ENCODE measurements at places on chromosomes 5 and 9.

DNA sequence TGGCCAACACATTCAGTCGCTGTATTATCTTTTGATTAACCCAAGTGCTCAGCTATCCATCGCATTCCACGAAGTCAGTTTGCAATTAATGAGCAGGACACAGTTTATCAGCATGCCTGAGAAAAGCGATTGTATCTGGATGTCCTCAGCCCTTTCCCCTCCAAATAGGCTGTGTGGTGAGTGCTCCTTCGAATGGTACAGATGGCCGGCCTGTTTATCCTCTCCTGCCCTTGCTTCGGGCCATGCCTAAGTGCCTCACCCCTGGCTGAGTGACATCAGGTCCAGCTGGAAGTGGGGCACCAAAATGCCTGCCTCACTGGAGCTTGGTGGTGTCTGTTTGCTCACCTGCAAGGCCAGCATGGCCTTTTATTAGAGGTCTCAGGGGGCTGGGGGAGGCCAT, 317.3 kb downstream of the GADD45G start:
- DNase-seq = no peak

DNA sequence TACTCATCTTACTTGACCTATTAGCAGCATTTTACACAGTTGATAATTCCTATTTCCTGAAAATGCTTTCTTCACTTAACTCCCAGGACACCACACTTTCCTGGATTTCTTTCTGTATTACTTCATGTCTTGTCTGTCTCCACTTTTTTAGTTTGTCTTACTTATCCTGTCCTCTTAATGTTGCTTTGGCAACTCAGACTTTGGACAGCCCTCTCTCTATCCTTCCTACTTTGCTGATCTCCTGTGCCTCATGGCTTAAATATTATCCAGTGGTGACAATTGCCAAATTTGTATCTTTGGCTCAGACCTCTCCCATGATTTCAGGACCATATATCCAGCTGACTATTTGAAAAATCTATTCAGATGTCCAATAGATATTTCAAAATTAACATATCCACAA, 39.8 kb upstream of the NUDT12 start:
- no peak for DNase-seq

- DNase-seq = no peak
These were observed at the start of gene FIBCD1 for GRCh38 chr9:130938652-130939404. Gene FIBCD1, minus strand, starts transcription at chr9:130939247. Its CDS starts 640 bp downstream, at chr9:130938607.

DNA sequence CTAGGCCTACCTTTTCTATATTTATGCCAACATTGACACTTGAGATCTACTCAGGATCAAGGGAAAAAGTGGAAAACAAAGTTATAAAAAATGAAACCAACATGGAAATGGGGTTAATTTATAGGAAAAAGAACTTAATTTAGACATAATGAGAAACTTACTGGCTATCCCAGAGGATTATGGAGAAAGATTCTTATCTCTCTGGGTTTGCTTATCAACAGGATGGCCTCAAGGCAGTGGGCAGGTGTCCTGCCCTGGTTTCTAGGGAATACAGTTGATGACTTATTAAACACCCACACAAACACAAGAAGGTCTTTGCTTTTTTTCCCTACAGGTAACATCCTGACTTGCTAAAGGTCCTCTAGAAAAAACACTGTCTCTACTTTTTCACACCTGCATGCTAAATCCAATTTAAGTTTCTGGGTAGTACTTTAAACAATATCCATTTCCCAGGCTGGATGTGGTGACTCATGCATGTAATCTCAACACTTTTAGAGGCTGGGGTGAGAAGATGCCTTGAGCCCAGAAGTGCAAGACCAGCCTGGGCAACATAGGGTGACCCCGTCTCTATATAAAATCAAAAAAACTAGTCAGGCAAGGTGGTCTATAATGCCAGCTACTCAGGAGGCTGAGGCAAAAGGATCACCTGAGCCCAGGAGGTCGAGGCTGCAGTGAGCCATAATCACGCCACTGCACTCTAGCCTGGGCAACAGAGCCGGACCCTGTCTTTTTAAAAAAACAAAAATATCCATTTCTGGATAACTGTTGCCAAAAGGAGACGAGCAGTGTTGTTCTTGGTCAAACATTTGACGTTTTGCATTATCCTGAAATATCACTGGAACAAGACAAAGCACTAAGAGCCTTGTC, 6.6 kb upstream of the ZNF608 start:
- DNase-seq = no peak

- no peak for DNase-seq
These were observed 11.8 kb downstream of the RMI1 start for GRCh38 chr9:83992407-83992806.

GRCh38 chr5:180593446-180594206, 2.3 kb upstream of the SCGB3A1 start:
- DNase-seq = no peak

GRCh38 chr5:158755986-158756385, 343.7 kb downstream of the EBF1 start:
- DNase-seq = no peak

DNA sequence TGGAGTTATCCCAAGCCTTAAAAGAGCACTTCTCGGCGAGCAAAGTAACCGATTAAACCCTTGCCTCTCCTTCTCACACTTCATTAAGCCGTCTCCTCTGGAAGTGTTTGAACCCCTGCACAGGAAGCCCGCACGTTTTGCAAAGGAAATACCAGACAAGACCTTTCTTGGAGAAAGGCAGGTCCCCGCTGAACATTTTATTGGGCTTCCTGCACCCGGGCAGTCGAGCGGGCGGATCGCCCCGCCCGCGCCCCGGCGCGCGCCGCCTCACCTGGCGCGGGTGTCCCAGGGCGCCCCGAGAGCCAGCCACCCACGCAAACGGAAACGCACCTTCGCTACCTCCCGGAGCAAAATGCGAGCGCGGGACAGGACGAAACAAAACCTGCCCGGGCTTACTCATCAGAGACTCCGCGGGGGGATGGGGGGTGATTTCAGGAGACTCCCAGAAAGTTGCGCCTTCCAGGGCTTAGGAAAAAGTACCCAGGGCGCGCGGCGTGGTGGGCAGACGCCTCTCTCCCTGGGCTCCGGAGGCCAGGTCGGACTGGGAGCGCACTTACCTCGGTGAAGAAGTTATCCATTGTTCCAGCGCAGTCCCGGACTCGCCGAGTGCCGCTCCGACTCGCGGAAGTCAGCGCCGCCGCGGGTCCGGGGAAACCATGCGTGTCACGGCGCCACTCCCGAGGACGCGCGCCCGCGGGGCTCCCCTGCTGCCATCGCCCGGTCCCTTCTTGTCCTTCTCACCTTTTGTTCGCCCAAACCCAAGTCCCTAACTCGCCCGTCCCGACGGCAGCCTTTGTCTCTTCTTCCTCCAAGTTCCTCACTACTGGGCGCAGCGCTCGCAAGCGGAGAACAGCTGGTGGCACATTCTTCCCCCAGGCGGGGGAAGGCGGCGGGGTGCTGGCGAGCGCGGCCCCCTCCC, 598 bp downstream of the MYO10 start:
- no peak for DNase-seq

DNA sequence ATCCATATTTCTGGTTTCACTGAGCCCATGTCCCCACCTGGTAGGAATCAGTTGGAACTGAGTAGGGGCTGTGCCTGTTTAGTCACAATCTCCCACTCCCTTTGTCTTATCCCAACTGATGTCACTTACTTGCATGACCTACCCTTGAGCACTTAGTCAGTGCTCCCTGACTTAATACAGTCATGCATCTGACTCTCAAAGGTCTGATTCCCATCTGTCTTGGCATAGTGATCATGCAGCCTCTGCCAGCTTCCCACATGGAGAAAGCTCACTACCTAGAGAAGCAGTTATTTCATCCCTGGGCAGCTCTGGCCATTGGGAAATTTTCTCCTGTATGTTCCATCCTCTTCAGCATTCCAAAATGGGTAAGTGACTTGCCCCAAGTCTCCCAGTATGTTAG, 24.8 kb downstream of the ABLIM3 start:
- no peak for DNase-seq

GRCh38 chr9:87516222-87516925, 18.7 kb downstream of the DAPK1 start:
- DNase-seq = peak; percentile 55

DNA sequence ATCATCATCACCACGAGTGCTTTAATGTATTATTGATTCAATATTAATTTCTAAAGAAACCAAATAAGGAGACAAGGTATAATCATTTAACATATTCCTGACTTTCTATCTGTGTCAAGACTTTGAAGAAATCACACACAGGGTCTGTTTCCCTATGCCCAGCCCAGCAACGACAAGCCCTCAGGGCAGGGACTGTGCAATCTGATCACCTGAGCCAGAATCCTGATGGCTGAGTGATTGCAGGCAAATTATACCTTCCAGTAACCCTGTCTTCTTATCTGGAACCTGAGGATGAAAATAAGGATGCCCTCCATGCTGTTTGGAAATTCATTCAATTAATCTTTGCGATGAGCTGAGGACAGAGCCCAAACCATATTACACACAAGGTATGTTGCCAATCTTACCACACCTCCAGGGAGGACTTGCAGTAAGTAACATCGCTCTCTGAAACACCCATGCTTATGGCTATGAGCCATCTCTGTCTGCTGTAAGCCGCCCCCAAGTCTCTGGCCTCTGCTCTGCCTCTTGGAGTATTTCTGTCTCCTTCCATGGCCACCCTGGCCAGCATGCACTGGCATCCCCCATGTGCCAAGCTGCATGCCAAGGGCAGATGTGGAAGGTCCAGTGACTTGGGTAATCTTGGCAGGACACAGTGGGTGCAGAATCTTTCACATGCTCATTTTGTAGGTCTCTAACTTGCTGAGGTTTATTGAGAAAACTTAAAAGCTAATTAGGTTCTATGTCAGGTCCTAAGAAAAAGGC, 10.6 kb downstream of the TAS2R1 start:
- no peak for DNase-seq

- no peak for DNase-seq
These were observed 1084.0 kb upstream of the CDH18 start for GRCh38 chr5:21071986-21072385.

- no peak for DNase-seq
These were observed 144.8 kb upstream of the PIK3R1 start for GRCh38 chr5:68070591-68071281.

DNA sequence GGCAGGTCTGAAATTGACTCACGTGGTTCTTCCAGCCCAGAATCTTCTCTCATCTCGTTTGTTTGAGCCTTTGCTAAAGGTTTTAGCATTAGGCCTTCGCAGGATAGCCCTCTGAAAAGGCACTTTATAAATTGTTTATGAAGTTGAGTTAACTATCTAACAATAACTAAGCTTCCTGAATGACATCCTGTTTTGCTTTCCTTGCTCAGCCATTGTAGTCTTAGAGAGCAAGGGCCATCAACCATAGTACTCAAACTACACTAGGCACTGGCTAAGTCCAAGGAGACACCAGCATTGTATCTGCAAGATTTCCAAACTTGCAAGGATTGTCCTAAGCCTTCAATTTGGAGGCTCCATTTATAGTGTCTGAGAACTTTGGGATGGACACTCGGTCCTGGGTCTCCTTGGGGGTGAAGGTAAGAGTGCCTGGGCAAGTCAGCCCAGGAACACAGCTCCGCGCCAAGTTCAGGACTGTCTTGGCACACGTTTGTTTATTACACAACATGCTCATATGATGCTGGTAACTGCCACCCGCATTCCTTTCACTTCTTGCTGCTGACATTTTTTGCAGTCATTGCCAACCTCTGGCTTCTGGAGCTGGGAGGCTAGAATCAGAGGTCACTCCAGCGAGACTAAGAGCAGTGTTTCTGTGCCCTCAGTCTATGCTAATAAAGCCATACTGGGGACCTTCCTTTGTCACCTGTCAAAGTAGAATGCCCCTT, 151.1 kb downstream of the ESM1 start:
- no peak for DNase-seq

- no peak for DNase-seq
These were observed 6.4 kb upstream of the AGPAT2 start for GRCh38 chr9:136693490-136694162.

GRCh38 chr9:31604531-31604930, 779.9 kb upstream of the ACO1 start:
- DNase-seq = no peak

GRCh38 chr9:92764381-92764987, at the start of gene BICD2:
Gene BICD2, minus strand, starts transcription at chr9:92764833. Its CDS starts 89 bp downstream, at chr9:92764744.
- no peak for DNase-seq

DNA sequence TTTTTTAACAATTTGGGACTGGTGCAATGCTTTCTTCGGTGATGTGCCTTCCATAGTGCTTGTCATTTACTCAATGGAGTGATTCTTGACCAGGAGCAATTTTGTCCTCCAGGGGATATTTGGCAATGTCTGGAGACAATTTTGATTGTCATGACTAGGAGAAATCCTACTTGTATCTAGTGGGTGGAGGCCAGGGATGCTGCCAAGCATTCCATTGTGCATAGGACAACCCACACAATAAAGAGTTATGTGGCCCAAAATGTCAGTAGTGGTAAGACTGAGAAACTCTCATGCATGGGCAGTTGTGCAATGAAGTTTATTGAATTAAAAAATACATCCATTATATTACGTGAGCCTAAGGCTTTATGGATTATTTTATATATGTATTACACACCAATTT, 70.5 kb downstream of the FOCAD start:
- DNase-seq = no peak

DNA sequence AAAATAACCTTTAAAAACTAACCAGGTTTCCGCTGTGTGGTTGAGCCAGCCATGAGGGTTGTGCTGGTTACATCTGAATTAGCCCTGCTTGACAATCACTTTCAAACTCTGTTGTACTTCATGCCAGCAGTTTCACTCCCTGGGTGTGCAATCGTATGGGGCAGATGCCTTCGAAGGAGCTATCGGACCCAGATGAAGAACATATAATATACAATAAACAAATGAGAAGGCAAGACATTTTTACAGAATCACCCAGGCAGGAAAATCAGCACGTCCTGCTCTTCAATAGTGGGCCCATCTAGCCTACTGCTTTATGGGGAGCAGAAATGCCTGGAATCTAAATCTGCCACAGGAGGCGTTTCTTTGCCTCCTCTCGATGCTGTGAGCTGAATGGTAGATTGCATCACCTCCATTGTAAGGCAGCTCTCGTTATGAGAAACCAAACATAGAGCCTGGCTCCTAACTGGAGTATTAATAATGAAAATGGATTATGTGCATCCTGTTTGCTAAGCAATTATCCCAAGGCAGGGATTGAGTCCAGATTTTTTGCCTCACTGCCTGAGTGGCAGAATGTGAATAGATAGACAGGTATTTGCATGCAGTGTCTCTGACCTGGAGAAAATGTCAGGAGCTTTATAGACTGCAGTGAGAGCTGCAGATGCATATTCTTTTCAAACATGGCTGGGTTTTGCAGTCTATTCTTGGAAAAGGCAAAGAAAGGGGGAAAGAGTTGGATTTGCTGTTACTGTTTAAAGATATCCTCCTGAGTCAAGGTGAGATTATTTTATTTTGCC, 143.3 kb upstream of the SMARCA2 start:
- no peak for DNase-seq

GRCh38 chr9:27683181-27683580, 109.9 kb upstream of the C9orf72 start:
- no peak for DNase-seq

DNA sequence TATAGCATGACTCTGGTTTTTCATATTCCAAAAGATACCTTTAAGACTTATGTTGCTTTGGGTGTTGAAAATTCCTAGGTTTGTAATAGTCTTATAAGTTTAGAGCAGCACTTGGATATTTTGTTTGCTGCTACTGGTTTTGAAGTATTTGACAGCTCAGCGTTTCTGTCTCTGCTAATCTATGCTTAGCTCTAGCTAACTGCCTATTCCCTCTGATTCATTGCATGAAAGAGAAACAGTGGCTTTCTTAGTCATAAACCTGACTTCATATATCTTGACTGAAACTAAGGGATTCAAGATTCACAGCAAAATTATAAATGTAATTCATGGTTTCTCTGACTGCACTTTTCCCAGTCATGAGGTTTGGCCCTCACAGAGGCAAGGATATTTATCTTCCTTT, 35.6 kb upstream of the ANXA1 start:
- no peak for DNase-seq

- DNase-seq = no peak
These were observed 57.8 kb upstream of the LARP1 start for GRCh38 chr5:154697371-154697770.
